Stimulated activated CD4-positive, alpha-beta T cell treated with anti-CD3 and anti-CD28 coated beads, Interleukin-2, amount 100 ng/mL, for 4 hours (primary cell): ENCODE measurements at places on chromosomes 5 and 9.

DNA sequence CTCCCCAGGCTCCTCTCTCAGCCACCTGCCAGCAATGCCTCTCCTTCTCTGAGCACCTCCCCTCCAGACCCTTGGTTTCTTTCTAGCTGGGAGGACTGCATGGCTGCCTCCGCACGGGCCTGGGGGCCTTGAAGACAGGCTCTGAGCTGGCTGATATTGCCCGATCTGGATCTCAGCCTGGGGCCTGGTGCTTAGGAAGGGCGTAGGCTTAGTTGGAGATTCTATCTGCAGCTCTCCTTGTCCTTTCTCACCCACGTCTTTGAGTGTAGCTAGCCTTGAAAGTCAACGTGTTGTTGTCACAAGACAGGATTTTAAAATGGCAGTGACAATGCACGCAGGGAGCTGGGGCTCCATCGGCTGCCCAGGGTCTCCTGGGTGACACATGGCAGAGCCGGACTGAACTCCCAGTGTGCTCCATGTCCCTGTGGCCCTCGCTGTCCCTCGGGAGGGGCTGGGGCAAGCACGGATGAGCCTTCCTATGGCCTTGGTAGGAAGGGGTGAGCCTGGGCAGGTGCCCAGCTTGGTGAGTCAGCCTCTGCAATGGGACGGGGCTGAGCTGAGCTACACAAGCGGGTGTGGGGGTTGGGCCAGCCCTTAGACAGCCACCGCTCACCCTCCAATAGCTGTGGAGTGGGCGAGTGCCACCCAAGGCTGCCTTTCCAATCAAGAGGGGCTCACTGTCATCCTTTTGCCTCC is 9.4 kb downstream of the ADAMTSL2 start:
- DNase-seq, result no peak

GRCh38 chr5:7434914-7435313 is 39.0 kb downstream of the ADCY2 start:
- DNase-seq, result no peak

DNA sequence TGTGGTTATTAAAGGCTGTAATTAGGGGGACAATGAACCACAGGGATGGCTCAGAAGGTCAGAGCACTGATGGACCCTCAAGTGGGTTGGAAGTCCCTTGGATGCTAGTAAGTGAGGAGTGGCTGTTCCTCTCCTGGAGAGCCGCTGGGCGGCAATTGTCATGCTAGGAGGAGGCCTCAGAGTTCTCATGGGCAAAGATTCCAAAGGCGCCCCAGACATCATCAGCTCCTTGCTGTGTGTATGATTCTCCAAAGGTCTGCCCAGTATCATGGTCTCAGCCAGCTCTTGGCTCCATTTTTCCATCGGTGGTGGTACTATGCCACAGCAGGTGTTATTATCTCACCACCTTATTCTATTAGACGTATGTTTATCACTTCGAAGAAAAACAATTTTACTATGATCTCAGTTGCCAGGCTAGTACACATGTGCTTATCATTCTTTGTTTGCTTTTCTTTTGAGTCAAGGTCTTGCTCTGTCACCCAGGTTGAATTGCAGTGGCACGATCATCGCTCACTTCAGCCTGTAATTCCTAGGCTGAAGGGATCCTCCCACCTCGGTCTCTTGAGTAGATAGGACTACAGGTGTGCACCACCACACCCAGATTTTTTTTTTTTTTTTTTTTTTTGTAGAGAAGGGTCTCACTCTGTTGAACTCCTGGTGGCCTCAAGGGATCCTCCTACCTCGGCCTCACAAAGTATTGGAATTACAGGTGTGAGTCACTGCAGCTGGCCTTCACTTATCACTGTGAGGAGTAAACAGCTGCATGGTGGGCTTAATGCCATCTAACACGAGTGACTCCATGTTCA is 46.8 kb downstream of the EXOSC2 start:
- no peak for DNase-seq

- DNase-seq, result no peak
Observed at GRCh38 chr5:107661038-107661649, 9.6 kb downstream of the EFNA5 start.

DNA sequence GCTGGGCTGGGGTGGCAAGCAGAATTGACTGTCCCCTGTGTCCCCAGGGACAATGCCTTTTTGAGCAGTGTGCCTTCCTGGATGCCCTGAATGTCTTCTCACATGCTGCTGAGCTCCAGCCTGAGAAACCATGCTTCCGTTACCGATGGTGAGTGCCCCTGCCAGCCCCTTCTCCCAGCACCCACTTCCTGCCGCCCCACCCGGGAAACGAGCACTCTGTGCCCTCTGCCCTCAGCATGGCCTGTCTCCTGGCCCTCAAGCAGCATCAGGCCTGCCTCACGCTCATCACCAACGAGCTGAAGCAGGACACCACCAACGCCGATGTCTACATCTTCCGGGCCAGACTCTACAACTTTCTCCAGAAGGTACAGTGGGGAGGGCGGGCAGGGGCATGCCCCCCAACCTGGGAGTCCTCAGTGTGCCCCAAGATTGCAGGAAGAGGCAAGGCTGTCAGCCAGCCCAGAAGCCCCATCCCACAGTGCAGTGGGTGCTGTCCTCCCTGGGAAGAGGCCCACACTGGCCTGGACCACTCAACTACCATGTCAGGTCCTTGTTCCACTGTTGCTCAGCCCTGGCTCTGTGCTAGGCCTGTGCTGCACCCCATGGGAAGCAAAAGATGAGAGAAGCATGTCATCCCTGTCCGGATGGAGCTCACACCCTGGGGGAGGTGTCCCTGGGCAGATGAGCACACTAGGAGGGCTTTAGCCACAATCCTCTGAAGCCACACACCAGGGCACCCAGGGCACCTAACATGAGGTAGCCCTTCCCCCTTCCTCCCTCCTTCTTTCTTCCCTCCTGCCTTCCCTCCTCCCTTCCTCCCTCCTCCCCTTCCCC is 4.4 kb downstream of the TTC16 start:
- no peak for DNase-seq

DNA sequence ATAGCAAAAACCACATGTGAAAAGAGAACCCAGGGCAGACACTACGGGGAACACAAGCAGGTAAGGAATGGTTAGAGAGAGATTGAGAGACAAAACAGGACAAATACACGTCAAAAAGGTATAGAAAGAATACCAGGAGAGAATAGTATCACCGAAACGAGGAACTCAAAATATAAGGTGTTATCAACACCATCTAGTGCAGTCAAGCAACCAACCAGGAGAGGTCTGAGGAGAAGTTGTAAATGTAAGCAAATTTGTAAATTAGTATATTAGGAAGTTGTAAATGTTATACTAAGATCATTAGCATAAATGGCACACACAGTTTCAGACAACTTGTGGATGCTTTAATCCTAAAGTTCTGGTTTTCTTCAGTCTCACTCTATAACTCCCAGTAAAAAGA is 355.5 kb downstream of the EBF1 start:
- DNase-seq, result no peak

DNA sequence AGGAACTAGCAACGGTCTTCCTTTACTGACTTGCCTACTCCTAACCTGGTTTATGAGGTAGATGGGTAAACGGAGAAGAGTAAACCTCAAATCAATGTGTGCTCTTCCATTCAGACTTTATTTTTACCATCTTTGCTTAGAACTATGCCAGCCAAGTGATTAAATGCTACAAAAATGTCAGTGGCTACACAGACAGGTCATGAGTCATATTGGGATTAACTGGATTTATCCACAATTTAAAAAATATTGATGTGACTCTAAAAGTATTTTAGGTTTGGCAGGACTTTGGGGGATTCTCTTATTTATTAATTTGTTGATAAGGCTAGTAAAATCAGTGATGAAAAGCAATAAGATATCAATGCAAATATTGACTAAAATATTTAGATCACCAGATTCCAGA is 275.0 kb downstream of the PLK2 start:
- DNase-seq, result no peak

DNA sequence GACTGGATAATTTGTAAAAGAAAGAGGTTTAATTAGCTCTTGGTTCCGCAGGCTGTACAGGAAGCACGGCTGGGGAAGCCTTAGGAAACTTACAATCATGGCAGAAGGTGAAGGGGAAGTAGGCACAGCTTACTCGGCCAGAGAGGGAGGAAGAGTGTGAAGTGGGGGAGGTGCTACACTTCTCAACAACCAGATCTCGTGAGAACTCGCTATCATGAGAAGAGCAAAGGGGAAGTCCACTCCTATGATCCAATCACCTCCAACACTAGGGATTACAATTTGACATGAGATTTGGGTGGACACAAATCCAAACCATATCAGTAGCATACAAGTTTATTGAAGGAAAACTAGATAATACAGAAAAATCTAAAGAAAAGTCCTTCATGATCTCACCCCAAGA is 39.9 kb downstream of the NEURL1B start:
- DNase-seq, result no peak

DNA sequence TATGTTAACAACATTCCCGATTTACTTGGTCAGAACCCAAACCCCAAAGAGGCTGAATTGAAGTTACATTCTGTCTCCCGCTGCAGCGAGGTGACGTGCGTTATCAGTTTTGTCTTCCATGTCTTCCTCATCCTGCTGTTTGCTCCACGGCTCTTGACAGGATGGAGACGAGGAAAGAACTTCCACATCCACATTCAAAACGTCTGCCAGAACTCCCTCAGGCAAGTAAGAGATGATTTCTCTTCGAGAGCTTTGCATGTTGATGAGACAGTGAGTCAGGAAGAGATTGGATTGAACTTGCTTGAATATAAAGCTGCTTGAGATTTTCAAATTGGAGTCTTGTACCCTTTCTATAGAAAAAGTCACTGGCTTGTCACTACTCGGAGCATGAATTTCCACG is 242.6 kb downstream of the AUH start:
- DNase-seq, result no peak

DNA sequence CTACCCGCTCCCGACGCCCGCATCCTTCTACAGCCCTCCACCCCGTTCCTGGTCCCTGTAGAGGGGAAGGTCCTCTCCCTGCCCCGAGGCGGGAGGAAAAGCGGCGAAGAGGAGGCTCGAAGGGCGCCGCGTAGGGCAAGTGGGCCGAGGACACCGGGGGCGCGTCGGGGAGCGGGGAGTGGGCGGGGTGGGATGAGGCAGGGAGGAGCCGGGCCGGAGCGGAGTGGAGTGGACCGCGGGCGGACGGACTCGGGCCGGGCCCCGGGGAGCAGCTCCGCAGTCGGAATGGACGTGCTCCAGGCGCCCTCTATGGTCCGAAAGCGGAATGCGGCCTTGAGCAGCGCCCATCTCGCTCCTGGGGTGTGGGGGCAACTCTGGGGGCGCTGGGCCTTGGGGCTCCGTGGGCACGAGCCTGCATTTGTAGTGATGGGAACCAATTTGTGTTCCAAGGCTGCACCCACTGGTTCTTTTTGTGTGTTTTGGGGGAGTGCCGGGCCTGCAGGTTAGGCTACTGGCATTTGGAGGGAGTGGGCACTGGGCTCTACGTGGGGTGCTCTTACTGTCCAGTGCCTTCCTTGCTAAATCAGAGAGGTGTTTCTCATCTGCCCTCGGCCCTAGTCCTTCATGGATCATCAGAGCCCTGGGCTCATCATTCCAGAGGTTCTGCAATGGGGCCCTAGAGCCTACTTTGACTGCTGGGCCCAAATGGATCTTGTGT is 7.3 kb downstream of the IRX1 start:
- no peak for DNase-seq

DNA sequence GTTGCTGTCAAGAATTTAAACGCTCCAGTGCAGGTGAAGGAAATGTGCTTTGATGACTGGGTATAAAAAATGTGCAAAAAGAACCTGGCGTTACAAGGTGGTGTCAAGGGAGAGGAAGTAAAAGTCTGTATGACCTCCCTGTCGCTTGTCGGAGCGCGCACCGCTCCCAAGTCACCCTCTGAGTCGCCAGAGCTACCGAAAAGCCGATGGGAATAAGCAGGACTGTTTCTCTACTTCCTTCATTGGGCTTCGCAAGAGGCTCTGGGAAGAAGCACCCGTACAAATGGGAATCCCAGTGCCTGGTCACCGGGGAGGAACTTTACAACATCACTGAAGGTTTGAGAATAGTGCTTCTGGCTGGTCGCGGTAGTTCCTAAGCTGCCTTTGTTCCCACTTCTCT is 1.3 kb upstream of the DMRT2 start:
- no peak for DNase-seq

DNA sequence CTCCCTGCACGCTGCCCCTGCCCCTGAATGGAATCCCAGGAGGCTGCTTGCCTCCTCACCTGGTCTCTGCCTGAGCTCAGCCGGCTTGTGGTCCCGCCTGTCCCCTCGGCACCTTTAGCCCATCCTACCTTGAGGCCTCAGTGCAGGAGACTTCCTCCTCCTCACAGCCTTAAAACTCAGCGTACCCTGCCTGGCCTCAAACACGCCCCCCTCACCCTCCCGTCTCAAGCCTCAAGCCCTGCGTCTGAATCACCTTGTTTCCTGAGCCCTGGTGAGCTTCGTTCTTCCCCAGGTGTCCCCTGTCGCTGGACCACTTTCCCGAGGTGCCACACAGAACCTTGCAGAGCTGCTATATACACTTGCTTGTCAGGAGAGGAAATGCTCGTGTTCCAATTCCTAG is 110.2 kb upstream of the SPIN1 start:
- DNase-seq, result no peak

DNA sequence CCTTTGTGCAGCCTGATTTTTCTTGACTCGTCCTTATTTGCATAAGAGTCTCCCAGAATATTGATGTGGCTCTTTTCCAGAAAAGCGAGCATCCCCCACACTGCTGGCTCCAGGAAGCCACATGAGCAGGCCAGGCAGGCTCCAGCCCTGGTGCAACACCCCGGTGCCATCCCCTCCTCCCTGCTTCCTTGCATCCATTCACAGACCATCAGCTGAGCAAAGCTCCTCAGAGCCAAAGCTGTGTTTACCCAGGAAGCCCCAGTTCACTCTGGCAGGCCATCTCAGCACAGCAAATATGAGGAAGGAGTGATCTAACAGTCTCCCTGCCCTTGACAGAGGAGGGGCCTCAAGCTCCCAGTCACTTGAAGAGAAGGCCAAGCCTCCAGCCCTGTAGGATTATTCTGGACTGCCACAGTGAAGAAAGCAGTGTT is 34.4 kb downstream of the INSYN2B start:
- DNase-seq, result no peak

DNA sequence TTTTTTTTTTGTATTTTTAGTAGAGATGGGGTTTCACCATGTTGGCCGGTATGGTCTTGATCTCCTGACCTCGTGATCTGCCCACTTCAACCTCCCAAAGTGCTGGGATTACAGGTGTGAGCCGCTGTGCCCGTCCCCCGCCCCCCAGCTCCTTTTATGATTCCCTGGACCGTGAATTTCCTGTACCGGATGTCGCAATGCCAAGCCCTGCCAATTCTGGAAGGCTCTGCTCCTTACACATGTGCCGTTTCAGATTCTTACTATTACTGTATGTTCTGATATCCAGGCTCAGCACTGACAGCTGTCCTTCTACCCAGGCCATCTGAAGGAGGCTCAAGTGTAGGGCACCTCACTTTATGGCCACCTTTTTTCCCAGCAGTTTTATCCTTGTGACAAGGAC is 100.1 kb downstream of the PLCXD3 start:
- DNase-seq, result no peak

- DNase-seq, result no peak
Observed at GRCh38 chr5:96880444-96881164, 4.3 kb downstream of the ERAP2 start.

DNA sequence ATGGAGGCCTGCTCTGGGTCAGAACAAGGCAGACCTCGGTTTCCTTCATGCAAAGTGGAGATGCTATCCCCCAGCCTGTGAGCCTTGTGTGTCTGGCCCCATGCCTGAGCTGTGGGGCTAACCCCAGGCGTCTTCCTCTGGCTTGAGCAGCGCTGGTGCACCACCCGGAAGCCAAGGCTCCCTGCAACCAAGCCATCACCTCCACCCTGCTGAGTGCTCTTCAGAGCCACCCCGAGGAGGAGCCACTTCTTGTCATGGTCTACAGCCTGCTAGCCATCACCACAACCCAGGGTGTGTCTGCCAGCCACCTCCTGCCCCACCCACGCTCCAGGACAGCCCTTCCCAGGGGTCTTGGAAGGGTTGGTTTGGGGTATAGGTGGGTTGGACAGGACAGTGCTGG is 16.2 kb downstream of the REXO4 start:
- DNase-seq, result no peak

GRCh38 chr9:116842658-116843057 is 155.6 kb downstream of the TRIM32 start:
- no peak for DNase-seq
